ENCODE measurements at places on chromosomes 13 and 19.
A peak's percentile ranks its signal among the peaks of the same experiment; 100 is the strongest.

DNA sequence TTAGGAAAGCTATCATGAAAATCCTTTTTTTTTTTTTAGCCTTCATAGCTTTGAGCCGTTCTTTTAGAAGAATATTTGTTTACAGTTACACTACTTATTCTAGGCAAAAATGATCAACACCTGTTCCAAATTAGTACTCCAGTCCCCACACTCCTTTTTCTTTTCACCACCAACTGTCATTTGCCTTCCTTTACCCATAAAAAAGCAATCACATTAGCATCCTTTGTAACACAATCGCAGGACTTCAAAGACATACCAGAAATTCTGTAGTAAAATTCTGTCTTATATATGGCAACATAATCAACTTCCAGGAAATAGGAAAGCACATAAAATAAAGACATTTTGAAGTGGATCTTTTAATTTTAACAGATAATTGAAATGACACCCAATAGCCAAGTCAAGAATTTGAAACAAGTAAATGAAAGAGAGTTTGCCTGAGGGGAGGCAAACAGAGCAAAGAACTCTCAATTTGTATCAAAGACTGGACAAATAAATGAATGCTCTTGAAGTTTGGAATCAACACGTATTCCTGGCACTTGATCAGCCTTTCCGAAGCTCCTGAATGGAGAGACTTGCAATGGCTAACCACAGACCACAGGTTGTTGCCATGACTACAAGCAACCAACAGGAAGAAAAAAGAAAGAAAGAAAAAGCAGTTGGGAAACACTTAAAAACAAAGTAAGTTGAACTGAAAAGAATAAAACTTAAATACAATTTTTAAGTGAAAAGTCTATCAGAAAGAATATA, 206.8 kb downstream of the PCDH9 start:
- no peak for DNase-seq

DNA sequence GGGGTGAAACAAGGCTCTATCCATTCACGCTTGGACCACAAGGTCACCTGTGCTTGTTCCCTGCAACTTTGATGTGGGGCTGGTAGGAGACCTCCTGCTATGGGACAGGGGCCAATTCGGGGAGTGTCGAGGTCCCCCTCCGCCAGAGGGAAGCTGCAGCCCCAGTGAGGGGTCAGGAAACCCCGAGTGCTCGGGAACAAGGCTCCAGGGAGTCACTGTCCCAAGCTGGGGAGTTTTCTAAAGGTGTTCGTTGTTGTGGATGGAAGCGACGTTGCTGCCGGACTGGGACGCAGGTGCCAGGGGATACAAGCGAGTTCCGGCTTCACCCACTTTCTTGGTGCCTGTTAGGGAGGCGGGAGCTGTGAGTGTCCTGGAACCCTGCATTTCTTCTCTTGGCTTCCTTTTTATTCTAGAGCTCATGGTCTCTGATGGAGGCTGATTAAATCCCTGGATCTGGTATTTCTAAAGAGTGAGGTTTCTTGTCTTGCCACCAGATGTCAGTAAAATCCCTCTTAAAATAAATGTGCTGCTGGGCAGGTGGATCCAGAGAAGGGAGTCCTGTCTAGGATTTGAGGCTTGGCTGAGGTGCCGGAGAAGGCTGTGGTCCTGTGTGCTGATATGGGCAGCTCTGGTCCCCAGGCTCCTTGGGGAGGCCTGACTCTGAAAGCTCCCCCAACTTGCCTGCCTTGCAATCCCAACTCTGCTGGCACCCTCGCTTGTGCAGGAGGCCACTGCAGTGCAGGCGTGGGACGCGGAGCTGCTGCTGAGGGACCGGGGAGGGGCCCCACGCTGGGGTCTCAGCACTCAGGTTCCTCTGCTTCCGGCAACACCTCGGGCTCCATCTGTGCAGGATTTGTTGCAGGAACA, 153.9 kb downstream of the TEX29 start:
- DNase-seq = peak; percentile 70

GRCh38 chr19:2150794-2151338, 500 bp downstream of the AP3D1 start:
- no peak for DNase-seq

DNA sequence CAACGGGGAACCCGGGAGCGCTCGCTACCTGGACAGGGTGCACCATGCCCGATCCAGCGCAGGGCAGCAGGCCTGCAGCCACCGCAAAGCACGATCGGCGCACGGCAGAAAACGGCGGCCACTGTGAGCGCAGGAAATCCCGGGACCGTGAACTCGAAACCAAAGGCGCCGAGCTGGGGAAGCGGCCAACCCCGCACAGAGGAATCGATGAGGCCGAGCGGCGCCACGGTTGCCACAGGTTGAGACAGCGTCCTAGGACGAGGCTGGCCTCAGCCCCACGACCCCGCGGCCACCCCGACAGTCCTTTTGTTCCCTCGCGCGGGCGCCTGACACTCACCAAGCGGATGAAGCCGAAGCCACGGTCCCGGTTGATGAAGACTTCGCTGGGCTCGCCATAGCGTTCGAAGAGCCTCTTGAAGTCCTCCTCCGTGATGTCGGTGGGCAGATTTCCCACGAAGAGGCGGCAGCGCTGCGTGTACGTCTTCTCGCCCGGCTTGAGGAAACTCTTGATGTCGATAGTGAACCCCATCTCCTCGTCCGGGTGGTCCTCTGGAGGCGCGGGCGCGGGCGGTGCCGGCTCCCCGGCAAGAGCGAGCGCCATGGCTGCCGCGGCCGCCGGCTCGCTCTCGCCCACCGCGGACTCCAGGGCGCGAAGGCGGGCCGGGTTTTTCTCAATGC, 557 bp downstream of the PSPC1 start:
- peak; percentile 26 for DNase-seq

- DNase-seq = no peak
Measured at GRCh38 chr19:11435833-11436313, 438 bp downstream of the PRKCSH start.

DNA sequence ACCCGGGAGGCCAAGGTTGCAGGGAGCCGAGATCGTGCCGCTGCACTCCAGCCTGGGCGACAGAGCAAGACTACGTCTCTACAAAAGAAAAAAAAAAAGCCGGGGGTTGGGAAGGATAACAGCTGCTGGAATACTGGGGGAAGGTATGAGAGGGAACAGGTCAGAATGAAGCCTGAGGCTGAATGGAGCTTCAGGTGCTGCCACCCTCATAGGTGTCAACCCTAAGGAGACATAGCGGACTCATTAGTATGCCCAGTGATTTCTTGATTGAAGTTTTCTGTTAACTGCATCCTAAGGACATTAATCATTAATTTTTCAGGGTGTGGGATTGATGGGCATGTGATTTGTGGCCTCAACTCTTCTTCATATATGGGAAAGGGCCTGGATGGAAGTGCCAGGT, 6.0 kb downstream of the SMARCA4 start:
- DNase-seq = no peak

DNA sequence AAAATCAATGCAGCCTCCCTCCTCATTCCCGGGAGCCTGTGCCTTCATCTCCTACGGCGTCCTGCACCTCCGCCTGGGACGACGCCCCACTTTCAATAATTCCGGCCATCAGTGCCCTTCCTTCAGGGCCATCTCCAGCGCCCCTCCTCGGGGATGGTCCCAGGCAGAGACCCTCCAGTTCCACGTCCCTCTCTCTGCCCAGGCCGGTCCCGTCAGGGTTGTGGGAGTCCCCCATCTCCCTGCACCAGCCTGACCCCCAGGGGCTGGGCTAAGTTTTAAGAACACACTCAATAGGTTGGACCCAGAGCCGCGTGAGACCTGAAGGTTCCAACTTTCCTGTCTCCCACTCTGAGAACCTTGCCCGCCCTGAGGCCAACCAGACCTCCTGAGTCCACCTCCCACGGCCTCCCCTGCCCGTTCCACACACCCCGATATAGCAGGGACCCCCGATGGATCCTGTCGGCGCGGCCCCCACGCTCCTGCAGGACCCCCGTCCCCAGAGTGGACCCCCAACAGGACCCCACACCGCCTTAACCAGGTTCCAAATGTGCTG, 646 bp downstream of the TMEM161A start:
- no peak for DNase-seq

DNA sequence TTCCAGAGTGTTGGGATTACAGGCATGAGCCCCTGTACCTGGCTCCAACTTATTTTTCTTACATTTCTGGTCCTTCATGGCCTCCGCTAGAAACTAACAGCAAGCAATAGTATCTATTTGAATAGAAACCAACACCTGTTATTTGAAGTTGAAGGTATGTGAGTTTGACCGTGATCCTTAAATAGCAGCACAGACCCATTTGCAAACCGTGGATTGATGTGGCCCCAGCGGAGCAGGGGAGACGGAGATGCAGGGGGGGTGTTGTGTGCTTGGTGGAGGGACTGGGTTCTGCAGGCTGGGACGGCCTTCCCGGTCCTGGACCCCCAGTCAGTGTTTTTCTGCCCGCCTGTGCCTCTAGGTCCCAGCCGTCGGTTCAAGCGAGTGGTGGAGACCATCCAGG, 16.9 kb downstream of the TMEM150B start:
- DNase-seq = peak; percentile 1

DNA sequence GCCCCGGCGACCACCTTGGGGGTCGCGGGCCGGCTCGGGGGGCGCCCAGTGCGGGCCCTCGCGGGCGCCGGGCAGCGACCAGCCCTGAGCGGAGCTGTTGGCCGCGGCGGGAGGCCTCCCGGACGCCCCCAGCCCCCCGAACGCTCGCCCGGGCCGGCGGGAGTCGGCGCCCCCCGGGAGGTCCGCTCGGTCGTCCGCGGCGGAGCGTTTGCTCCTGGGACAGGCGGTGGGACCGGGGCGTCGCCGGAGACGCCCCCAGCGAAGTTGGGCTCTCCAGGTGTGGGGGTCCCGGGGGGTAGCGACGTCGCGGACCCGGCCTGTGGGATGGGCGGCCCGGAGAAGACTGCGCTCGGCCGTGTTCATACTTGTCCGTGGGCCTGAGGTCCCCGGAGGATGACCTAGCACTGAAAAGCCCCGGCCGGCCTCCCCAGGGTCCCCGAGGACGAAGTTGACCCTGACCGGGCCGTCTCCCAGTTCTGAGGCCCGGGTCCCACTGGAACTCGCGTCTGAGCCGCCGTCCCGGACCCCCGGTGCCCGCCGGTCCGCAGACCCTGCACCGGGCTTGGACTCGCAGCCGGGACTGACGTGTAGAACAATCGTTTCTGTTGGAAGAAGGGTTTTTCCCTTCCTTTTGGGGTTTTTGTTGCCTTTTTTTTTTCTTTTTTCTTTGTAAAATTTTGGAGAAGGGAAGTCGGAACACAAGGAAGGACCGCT, 729 bp downstream of the STK11 start:
- DNase-seq = no peak

DNA sequence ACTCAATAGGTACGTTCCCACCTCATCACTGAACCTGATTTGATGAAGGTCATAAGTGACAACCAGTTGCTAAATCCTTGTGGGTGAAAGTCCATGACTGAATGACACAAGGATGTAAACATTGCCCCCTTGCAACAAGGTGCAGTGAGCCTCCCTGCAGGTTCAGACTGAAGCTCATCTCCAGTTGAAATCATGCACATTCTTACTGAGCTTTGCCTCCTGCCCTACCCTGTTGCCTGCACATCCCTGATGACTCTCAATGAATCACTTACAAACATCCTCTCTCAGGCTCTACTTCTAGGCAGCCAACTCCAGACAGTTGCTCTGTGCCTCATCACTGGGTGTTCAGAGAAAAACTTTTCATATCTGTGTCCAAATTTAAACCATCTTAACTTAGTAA, 42.5 kb upstream of the ARGLU1 start:
- no peak for DNase-seq

DNA sequence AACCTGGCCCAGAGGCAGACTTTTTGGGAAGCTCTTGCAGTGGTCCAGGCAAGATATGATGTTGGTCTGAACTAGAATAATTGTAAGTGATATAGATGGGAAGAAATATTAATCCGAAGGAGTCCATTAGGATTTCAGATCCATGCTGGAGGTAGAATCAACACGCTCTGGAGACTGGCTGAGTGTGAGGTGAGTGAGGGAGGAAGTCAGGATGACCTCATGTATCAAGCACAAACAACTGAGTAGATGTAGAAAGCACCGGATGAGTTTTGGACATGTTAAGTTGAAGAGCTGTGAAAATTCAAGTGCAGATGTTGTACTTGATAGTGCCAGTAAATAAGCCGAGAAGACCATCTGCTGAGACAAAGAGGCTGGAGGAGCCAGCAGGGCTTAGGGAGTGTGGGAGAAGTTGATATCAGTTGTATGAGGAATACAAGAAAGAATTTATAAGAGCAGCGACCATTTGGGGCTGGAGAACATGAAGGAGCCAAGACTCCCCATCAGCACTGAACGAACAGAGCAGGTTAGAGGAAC, 5.3 kb upstream of the CNMD start:
- no peak for DNase-seq
